ENCODE measurements at places on chromosomes 7 and 10.

DNA sequence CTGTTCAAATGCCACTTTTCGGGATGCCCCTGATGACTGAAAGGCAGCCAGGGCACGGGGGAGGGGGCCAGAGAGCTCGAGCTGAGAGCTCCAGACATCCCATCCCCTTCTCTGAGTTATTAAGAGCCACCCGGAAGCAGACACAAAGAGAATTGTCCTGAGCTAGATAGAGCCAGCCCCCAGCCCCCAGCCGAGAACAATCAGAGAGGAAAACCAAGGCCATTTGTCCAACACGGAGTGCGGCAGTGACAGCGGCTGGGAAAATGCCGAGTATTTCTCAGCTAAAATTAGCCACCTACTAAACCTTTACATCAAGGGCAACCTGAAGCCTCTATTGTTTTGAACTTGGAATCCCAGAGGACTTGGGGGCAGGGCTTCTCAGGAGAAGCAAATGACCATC lies 51.0 kb downstream of the UNC5B start:
- no peak for DNase-seq

DNA sequence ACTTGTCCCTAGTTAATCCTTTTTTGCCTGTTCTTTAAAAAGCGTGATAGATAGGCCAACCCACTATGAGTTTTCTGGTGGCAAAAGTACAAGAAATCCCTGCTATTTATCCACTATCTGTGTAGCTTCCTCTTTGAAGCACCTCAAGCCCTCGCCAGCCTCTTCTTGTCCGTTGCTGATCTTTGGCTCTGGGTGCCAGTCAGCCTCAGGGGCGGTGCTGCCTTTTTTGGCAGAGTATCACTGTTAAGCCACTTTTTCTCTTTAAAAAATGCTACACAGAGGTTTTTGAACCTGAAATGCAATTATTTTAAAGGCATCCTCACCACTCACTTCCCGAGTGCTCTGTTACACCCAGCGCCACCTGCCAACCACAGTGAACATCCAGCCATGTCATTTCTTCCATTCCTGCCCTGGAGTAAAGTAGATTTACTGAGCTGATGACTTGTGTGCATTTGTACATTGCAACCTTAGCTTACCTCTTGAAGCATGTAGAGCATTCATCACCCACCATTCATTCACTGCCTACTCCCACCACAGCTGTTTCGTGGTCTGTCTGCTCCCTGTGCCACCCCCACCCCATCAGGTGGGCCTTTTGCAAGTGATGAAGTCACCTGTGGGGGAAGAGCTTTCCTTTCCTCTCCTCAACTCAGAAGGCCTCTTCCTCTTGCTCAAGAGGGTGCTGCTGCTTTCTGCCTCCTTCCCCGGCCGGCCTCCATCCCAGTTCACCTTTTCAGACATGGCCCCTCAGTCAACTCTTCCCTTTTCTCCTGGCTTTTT lies 414.2 kb upstream of the GALNT17 start:
- DNase-seq = no peak

GRCh38 chr7:8249121-8249520 lies 12.8 kb downstream of the ICA1 start:
- DNase-seq = no peak

DNA sequence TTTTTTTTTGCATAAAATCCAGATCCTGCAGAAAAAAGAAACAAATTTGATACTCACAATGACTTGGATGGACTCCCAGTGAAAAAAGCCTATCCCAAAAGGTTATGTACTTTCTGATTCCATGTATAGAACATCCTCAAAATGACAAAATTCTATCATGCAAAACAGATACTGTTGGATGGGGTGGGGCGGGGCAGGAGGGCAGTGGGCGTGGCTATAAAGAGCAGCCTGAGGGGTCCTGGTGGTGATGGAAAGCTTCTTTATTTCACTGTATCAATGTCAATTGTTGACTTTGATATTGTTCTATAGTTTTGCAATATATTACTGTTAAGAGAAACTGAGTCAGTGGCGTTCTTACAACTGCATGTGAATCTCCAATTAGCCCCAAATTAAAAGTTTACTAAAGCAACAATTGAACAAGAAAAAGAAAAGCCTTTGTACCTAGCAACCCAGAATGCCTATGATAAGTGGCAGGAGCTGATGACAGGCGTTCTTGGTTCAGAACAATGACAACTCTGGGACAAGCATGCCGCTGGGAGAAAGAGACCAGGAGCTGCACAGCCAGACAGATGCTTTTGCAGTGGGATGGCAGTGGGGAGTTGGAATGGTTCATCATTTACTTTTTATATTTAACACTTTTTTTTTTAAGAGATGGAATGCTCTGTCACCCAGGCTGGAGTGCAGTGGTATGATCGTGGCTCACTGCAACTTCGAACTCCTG lies 101.9 kb downstream of the LHPP start:
- DNase-seq = no peak

DNA sequence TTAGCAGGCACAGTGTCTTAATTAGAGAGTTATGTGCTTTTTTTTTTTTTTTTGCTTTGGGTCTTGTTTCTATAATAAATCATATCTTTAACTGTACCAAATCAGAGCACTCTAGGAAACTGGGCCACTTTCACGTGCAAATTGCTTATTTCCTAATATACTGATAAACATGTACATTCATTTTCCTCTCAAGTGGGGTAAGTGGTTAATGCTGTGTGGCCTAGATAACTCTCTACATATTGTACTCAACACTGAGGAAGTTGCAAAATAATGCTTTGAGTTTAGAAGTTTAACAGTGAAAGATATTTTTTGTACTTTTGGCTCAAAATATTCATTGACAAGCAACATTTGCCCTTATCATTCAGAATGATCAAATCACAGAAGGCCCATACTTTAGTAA lies 115.9 kb upstream of the IFRD1 start:
- no peak for DNase-seq

DNA sequence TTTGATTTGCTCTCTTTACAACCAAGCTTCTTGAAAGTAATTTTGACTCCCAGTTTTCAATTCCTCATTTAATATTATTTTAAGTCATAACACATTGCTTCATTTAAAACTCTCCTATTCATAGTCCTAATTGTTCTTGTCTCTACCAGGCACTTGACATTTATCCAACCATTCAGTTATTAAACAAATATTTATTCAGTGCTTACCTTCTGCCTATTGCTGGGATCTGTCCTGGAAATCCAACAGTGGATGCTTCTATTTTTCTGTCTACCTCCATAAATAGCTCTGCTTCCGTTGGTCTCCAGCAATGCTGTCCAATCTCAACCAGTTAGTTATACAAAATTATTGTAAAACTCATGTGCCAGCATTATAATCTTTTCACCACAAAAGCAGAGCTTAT lies 615.1 kb downstream of the ZWINT start:
- DNase-seq = no peak

DNA sequence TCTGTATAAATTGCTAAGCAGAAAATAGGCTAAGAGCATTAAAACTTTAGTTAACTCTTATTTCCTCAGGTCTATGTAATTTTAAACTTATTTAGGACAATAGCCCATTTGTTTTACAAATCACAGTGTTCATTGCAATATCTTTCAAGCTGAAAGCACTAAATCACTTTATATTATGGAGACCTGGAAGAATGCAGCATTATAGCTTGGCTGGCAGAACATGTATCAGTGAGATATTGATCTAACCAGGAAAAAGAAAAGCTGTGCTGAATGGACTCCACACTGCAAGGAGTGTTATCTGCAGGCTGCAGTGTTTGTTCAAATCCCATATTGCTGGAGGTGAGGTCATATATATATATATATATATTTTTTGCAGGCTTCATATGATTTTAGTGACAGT lies 517.5 kb downstream of the NRG3 start:
- no peak for DNase-seq

Measured in NCI-H460 (cell line).